ENCODE measurements at places on chromosomes 5 and 9.

DNA sequence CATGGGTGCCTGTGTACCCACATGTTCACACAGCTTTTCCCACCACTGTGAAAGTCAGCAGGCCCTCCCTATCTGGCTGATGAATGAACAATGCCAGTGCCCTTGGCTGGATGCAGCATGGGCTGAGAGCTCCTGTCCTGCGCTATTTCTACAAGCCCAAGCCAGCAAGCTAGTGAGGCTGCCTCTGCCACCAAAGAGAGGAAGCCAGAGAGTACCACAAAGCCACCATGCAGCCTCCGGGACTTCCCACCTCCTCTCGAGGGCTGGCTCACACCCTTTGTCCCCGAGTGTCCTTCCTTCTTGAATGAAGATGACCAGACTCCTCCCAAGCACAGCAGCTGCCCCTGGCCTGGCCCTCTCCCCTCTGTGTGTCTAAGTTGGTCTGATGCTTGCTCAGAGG lies 76.5 kb downstream of the SH3PXD2B start:
- DNase-seq: no peak

DNA sequence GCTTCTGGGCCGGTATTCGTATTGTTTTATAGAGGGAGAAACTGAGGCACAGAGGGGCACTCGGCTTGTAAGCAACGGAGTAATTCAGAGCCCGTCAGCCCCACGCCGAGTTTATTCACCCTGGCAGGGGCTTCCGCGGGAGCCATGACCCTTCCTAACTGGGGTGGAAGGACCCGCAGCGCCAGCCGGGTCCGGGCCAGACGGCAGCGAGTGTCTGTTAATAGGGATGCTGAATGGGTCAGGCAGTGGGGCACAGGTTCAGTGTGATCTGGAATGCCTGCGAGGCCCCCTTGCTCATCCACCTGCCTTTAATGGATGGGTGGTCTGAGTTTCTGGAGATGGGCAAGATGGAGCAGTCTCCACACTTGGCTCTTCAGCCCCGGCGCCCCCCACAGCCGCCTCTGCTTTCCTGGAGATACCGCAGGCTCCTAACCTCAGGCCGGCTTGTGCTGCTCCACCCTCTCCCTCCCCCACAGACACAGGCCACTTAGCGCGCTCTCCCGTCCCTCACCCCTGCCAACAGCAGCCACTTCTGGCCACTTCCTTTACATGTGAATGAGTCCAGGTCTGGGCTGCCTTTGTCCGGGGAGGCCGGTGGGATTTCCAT lies 147.1 kb downstream of the ERCC6L2 start:
- no peak for DNase-seq

DNA sequence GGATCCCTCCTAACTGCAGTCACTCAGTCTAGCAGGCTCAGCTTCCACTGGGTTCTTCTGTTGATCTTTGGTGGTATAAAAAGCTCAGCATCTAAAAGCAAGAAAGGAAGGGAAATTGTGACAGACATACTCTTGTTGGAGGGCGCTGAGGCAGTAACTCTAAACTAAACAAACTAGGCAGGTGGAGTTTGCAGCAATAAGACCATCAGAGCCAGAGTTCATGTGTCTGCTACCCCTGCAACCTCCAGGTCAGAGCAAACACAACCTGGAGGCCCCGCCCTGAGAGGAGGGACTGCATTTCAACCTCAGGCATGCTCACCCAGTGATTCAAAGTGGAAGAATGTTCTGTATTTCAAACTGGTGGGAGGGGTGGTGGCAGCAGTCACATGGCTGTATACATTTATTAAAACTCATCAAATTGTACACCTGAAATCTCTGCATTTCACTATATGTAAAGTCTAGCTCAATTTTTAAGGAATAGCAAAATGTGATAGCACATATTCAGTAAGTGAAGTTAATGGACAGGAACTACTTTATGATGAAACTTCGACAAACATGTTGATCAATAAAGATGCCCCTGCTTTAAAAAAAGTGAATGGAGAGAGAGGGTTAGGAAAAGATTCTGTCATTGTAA lies 7.1 kb downstream of the ACTL7A start:
- no peak for DNase-seq

DNA sequence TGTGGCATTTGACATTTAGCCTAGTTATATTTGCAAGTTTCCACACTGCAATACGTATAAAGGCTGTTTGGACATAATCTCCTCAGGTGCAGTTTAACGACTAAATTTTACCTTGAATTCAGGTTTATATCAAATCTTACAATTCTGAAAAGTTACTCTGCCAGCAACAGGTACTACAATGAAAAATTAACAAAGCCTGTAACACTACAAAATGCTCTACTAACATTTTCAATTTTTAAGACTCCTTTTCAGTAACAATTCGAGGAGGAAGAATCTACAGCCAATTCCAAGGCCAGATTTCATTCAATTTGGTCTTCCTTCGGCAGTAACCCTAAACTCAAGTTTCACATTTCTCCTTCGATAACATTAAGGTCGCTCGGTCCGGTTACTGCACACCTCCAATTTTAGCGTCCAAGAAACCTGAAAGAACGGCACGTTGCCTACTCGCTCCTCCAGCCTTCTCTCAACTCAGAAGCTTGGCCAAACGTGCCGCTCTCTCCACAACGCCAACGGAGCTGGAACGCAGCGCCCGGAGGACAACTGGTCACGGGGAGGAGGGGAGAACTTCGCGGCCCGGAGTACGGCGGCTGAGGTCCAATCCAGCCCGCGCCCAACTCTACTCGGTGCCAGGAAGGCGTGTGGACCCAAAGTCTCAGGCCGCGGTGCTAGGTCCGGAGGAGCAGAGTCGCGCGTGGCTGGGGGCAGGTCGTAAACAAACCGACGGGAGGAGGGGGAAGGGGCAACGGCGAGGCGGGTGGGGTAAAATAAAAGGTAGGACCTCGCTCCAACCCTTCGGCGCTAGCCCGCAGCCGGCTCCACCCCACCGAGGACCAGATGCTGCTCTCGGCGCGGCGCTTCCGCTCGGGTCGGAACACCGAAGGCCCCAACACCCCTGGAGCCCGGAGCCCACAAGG lies 681 bp downstream of the FNIP1 start:
- peak; percentile 38 for DNase-seq

- DNase-seq: no peak
Observed at GRCh38 chr9:14671377-14671776, 21.9 kb downstream of the ZDHHC21 start.

DNA sequence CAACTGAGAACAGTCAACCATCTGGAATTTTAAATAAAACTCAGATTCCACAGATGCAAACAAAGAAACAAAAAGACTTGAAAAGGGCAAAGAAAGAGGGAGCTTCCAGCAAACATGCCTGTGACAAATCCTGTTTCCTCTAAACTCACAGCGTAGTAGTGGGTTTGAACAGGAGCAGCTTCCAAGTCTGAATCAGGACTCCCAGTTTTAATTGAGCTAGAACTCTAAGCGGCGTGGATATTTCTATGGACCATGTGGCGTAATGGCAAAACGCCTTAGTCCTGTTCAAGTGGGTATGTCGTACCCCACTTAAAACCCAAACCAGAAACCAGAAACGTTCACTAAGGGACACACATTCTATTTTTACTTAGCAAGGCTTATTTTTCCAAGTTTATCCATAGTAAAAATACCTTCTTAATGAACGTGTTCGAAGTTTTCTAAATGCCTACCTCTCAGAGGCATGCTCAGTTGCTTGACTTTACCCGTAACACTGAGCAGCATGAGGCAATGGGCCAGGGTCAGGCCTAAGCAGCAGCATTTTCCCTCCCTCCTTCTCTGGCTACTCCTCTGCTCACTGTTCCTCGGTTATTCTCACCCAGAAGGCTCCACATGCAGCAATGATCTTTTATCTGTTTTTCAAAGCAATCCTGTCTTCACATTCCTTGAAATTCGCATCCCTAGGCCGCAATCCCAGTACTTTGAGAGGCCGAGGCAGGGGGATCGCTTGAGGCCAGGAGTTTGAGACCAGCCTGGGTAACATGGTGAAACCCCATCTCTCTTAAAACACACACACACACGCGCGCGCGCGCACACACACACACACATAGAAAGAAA lies 77.9 kb downstream of the FNBP1 start:
- no peak for DNase-seq

GRCh38 chr9:23826120-23826629 lies at the start of gene ELAVL2:
Gene ELAVL2 (minus strand): TSS chr9:23826240. CDS start chr9:23762234, 64,006 bp downstream.
- DNase-seq: peak; percentile 74

GRCh38 chr5:34586117-34586885 lies 69.8 kb upstream of the RAI14 start:
- DNase-seq: no peak

GRCh38 chr5:132180134-132180745 lies 47.4 kb downstream of the P4HA2 start:
- no peak for DNase-seq

DNA sequence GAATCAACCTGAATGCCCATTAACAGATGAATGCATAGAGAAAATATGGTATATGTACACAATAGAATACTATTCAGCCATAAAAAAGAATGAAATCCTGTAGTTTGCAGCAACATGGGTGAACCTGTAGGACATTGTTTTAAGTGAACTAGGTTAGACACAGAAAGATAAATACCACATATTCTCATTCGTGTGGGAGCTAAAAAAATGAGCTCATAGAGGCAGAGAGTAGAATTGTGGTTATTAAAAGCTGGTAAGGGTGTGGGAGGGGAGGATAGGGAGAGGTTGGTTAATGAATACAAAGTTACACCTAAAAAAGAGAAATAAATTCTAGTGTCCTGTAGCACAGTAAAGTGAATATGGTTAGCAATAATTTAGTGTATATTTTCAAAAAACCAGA lies 23.5 kb downstream of the PTTG1 start:
- DNase-seq: no peak

DNA sequence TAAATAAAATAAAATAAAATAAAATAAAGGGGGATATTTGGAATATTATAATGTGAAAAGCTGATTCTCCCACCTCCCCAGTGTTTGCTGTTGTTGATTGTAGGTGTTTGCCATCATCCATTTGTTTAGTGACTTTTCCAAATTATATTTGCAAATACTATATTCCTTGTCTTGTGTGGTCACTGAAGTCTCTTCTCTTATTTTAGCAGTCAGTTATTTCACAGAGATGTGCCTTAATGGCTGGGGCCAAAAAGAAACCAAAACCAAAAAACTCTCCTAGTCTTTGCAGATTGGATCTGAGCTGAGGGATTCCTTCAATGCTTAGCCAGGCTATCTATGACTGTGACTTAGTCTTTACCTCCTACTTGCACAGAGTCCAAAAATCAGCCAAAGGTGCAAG lies 70.9 kb upstream of the ZNF169 start:
- DNase-seq: no peak

GRCh38 chr9:133347515-133347984 lies 381 bp downstream of the MED22 start:
- no peak for DNase-seq

DNA sequence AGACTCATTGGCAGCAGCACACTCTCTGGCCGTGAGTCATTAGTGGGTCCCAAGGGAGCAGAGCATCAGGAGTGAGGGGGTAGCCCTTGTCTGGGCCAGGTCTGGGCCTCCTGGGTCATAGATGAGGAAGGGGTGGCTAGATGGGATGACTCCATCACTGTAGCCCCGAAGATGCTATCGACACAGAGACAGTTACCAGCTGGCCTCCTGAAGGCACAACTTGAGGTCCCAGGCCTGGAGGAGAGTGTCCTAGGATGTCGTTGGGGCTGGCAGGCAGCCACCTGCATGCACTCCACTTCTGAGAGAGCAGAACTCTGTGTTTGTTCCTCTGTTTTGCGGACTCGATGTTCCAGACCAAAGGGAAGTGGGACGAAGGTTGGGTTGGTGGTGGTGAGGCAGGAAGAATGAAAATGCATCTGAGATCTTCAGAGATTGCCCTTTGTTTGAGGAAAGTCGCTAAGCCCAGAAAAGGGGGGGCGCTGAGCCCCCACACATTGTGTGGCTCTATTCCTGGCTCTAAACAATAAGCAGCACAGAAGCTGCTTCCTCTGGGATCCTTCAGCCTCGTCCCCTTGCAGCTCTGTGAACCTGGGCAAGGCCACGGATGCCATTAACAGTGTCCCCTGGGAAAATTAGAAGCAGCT lies 4.7 kb downstream of the BTNL9 start:
- no peak for DNase-seq

DNA sequence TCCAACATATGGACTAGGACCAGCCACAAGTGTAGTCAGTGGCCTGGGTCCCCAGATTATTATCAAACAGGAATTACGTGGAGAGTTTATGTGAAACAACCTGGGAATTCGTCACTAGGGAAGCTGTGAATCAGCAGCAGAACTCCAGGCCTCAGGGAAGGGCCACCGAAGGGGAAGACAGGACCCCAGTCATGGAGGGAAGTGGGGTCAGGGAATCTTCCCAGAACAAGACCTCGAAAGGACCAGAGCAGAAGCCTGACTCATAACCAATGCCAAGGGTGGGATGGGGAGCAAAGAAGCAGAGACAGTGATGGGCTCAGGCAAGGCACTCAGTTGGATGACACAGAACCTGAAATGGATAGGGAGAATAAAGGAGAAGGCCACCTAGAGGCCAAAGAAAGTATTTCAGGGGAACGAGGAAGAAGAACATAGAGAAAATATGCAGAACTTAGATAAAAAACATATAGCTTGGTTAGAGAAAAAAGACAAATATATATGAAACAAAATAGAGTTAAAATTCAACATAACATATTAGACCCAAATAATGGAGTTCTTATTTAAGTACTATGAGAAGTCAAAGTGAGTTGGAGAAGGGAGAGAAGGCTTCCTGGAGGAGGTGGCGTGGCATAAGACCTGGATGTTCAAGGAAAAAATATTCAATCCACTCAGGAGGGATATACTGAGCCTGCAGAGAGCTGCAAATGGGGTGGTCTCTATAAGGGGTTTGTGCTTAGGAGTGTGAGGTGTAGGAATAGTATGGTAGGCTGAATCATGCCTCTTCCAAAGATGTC lies 66.7 kb upstream of the CAST start:
- no peak for DNase-seq

DNA sequence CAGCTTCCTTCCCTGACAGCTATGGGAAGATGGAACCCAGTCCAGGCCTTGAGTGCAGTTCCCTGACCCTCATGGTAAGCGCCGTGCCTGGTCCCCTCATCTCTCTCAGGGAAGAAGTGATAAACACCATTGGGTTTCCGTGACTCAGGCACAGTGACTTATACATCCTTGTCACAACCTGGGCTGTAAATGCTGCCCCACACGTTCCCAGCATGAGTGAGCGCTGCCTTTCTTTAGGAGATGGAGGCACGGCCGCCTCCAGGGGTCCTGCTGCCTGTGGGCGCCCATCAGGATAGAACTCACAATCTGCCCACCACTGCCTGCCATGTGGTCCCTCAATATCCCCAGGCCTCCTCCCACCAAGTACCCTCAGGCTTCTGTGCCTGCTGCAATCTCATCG lies 8.3 kb upstream of the NKD2 start:
- DNase-seq: no peak

GRCh38 chr9:89097219-89097618 lies 81.4 kb downstream of the SHC3 start:
- DNase-seq: no peak

DNA sequence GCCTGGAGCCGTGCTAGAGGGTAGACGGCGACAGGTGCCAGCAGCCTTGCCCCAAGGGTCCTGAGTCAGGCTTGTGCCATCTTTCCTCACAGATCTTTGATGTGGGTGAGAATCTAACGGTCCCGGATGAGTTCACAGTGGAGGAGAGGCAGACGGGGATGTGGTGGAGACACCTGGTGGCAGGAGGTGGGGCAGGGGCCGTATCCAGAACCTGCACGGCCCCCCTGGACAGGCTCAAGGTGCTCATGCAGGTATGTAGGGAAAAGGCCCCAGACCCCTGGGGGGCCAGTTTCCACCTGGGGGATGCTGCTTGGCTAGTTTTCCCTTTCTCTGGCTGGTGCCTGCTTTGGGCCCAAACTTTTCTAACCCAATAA lies 24.0 kb downstream of the PTGES2 start:
- no peak for DNase-seq

- no peak for DNase-seq
Observed at GRCh38 chr9:116144555-116144954, 9.0 kb upstream of the PAPPA start.

- no peak for DNase-seq
Observed at GRCh38 chr5:7871653-7872052, 2.7 kb downstream of the MTRR start.

Measured in omental fat pad (tissue), 4 donors.